ENCODE measurements at places on chromosomes 5 and 9.

- DNase-seq, result no peak
Observed at GRCh38 chr5:10355071-10355889, 1.8 kb downstream of the MARCHF6 start.

- no peak for DNase-seq
Observed at GRCh38 chr5:150676578-150676977, 15.5 kb downstream of the MYOZ3 start.

DNA sequence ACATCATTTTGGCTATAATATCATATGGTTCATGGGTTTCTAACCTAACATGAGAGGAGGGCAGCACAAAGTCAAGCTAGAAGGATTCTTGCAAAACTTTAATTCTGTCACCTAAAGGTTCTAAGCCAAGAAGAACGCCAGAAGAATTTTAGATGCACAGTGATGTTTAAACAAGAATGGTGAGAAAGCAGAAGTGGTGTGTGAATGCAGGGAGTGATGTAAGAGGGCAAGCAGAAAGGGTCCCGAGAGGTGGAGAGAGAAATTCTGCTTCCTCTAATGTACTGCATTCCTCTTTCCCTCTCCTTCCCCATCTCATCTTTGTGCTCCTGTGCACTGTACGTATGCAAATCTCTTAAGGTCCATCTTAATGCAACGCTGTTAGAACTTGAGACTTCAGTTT, 2.1 kb upstream of the TRMO start:
- no peak for DNase-seq

DNA sequence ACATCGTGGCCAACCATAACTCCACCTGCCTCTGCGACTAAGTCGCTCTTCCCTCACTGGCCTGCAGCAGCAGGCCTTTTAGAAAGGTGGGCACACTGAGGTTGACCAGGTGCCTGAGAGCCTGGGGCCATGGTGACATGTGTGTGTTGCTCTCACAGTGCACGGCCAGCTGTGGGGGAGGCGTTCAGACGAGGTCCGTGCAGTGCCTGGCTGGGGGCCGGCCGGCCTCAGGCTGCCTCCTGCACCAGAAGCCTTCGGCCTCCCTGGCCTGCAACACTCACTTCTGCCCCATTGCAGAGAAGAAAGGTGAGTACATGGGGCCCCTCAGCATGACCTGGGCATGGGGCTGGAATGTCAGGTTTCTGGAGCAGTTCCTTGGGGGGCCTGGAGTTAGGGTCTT, 104.5 kb upstream of the ICE1 start:
- DNase-seq, result no peak

- DNase-seq, result no peak
Observed at GRCh38 chr5:11797132-11797531, 107.1 kb downstream of the CTNND2 start.

GRCh38 chr9:115152281-115152820, 34.4 kb upstream of the TNC start:
- DNase-seq, result no peak
